Forelimb muscle (tissue), 1 donor: ENCODE measurements at places on chromosomes 2 and 18. TPM values are rescaled to one million over a fixed set of nuclear protein-coding genes. Genes with fewer than 3 reads are reported as not detected.
A peak's percentile ranks its signal among the peaks of the same experiment; 100 is the strongest.

GRCh38 chr2:8767324-8767723 lies 70.1 kb downstream of the KIDINS220 start:
- no peak for DNase-seq

The TWIST2 gene
- 5.5 TPM for polyA plus RNA-seq

DNA sequence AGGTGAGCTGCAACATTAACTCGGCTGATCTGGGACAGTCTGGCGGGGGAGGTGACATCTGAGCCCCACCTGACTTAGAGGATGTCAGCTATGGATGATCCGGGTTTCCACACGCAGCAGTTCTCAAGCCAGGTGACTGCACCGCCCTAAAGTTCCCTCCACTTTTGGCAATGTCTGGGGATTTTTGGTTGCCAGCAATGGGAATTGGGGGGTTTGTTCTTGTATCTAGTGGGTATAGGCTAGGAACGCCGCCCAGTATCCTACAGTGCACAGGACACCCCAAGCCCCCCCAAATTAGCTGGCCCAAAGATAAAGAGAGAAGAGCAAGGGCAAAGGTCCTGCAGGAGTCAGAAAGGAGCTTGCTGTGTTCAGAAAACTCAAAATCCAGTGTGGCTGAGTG lies 544 bp upstream of the AGFG1 start:
- no peak for DNase-seq

The PID1 gene
- 25.2 TPM for polyA plus RNA-seq

The ACVR2A gene
- polyA plus RNA-seq, result 20.2 TPM

The ZC3H8 gene
- polyA plus RNA-seq, result 14.6 TPM

DNA sequence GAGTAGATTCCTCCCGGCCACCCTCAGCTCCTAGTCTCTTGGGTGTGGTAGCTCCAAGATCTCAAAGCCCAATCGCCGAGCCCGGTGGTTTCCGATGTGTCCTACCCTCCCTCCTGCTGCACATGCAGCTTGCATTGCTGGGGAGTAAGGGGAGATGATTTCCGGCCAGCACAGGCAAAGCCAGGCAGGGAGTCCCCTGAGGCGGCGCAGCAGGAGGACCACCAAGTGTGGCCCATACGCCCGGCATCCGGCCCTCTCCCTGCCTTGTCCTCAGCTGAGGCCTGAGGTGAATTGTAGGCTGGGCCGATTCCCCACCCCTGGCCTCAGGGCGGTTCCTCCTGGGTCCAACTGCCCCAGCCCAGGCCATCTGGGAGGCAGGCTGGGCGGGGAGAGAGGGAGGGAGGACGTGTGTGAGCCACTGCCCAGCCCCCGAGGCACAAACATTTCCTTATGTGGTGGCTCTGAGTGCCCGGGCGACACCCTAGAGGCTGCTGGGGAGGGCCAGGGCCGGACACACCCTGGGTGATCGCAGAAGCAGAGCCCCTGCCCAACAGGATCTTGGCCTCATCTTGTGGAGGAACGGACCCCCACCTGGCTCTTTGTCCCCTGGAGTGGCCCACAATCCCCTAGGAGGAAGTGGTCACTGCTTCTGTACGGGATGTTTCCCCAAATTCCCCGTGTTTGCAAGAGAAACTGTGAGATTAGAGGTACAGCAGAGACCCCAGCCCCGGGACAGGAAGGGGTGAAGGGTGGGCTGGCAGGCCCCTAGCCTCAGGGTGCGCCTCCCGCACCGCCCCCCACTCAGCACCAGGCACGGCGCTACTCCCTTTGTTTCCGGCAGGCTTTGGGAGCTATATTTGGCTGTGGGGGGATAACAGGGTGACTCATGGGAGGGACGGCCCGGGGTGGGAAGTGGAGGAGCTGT lies 41.9 kb upstream of the PTMA start:
- DNase-seq, result no peak

GRCh38 chr2:98517636-98518035 lies 73.0 kb downstream of the INPP4A start:
- DNase-seq, result no peak

- peak; percentile 87 for DNase-seq
Observed at GRCh38 chr2:200026332-200027230, 71.2 kb downstream of the MAIP1 start.

DNA sequence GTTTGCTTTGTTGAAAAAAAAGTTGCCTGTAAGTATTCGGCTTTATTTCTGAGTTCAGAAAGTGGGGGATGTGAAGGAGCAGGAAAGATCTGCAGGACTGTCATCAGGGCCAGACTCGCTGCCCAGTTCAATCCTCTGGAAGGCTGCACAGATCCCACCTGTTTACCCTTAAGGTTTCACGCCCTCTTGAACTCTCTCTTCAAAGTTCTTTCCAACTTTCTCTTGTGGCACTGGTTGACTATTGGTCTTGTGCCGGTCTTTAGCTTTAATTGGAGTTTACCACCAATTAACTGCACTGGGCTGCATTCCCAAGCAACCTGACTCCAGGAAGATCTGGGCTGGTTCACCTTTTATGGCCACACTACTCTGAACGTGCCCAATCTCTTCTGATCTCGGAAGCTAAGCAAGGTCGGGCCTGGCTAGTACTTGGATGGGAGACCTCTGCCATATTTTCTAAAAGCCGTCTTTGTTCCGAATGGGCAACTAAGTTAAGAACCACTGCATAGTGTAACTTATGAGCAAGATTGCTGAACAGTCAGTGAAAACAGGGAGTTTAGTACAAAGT lies 495.0 kb downstream of the DPP10 start:
- DNase-seq, result no peak

DNA sequence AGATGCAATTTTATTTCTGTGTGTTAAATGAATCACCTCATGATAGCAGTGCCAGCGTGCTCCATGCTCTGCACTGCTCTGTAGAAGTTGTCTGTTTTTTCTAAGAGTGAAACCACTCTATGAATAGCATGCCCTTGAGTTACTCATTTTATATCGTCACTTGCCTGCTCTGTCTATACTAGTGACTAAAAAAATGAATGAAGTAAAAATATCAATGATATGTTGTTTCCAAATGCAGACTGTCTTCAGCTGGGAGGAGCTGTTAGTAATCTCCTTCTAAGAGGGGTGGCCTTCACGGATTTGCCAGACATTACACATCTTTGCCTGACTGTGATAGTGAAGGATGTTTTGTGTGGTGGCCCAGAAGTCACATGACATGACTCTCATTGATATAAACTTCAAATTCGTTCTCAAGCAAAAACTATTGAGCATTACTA lies 852.1 kb downstream of the CNTNAP5 start:
- DNase-seq, result no peak

DNA sequence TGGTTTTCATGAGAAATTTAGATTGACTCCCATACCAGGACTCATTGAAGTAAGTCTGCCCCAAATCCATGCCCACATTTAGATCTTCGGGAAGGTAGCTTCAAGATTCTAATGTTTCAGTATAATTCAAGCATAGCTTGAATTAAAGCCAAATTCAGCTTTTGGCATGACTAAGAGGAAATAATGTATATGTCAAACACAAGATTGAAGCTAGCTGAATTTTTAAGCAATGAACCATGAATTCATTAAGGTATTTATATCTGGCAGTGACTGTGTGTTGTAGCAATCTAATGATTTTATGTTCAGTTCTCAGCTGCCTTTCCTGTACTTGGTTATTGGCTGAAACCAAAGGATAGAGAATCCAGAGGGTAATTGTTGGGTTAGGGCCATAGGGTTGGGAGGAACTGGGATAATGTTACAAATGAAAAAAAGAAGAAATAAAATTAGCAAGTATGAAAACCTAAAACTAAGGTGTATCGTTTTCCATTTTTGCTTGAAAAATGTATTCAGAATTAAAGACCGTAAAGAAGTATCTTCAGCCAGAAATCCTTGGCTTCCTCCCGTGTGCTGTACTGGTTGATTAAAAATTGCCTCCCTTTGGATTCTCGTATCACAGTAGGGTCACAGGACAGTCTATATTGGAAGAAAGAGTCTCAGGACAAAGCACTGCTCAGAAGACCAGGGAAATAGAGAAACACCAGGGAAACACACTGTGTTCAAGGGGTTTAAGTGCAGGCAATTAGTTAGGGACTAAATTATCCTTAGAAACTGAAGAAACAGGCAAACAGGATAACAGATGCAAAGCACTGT lies 119.0 kb upstream of the FN1 start:
- no peak for DNase-seq
